ENCODE measurements at places on chromosomes 6 and 20. TPM values are rescaled to one million over a fixed set of nuclear protein-coding genes. Genes with fewer than 3 reads are reported as not detected.

The STXBP5 gene
- 9.3 TPM for total RNA-seq

The LY6G6D gene
- not detected for total RNA-seq

The ARMC2 gene
- 1.7 TPM for total RNA-seq

The TDP2 gene
- 45.1 TPM for total RNA-seq

The C6orf15 gene
- total RNA-seq: not detected

The GUCA1A gene
- total RNA-seq: not detected

The SIRPB1 gene
- 0.90 TPM for total RNA-seq

The DUSP15 gene
- total RNA-seq: 0.95 TPM

Data from A549 treated with RU486 at 1 μM for 4 hours (cell line).